Effector memory CD8-positive, alpha-beta T cell (primary cell): ENCODE measurements at places on chromosomes 1 and 21.

DNA sequence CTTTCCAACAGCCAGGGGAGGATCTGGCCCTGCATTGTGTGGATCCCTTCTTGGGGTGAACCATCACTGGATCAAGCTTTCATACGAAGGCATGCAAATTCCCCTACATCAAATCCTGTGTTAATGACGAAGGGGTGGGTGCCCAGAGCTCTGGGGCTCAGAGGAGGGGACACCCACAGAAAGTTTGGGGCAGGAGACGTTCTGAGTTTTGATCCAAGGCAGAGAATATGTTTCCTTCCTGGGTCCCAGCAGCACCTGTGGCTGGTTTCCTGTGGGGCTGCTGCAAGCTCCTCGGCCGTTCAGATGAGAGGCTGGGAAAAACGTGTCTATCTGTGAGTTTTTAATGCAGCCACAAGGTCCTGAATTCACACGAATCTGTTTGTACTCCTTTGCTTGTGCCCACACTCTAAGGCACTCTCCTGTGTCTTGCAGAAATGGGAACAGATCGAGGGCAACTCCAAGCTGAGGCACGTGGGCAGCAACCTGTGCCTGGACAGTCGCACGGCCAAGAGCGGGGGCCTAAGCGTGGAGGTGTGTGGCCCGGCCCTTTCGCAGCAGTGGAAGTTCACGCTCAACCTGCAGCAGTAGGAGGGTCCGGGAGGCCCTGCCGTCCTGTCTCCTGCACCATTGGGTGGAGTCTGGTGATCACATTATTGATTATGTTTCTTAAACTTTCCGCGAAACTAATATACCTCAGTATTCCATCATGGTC is 147.1 kb downstream of the PGBD5 start:
- DNase-seq = no peak

DNA sequence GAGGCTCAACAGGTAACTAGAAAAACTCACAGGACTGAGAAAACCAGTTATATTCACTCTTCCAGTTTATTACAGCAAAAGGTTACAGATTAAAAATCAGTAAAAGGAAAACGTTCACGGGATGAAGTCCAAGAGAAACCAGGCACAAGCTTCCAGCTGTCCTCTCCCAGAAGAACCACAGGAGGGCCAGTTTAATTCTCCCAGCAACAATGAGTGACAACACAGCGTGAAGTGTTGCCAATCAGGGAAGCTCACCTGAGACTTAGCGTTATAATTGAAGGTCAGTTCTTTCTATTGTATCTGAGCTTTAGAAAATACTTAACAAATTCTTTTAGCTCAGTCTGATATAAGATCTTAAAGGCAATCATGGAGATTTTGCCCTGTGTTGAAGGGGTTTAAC is 65.2 kb upstream of the TNR start:
- DNase-seq = no peak

DNA sequence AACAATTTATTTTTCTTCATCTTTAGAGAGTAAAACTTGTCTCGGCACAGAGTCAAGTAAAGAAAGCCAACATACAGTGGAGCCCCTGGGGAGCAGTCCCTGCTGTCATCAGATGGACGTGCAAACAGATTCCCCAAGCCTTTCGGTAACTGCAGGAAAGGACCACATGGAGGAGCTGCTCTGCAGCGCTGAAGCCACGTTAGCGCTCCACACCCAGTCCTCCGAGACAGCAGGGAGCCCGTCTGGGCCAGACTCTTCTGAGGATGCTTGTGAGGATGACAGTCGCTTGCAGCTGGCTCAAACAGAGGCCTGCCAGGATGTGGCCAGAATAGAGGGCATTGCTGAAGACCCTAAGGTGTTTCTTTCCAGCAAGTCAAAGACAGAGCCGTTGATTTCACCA is 77.1 kb upstream of the SCCPDH start:
- no peak for DNase-seq

GRCh38 chr1:216883518-216883917 is 160.3 kb upstream of the ESRRG start:
- no peak for DNase-seq

DNA sequence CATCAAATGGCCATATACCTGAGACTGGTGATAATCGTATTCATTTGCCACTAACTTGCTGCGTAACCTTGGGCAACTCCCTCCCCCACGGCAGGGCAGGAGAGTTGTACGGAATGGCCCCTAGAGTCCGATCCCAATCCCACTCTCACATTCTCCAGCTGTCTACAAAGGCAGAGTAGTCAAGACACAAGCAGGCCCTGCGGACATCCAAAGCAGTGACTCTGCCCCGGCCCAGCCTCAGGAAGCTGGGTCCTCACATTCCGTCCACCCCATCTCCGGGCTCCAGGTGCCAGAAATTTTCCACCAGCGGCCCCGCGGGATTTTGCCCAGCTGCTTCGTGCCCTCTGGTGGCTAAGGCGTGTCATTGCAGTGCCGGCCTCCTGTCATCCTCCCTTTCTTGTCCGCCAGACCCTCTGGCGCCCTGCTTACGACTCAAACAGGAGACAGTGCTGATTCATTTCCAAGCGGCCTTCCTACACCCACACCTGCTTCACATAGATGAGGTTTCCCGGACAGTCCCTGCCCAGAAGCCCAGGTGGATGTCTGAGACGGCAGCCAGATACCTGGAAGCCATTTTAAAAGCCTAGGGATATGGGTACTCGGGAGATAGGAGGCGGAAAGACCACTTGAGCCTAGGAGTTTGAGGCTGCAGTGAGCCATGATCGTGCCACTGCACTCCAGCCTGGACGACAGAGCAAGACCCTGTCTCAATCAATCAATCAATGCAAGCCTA is 2.9 kb upstream of the S100A2 start:
- peak; percentile 81 for DNase-seq

GRCh38 chr1:234918961-234919761 is 209.5 kb downstream of the TOMM20 start:
- no peak for DNase-seq

DNA sequence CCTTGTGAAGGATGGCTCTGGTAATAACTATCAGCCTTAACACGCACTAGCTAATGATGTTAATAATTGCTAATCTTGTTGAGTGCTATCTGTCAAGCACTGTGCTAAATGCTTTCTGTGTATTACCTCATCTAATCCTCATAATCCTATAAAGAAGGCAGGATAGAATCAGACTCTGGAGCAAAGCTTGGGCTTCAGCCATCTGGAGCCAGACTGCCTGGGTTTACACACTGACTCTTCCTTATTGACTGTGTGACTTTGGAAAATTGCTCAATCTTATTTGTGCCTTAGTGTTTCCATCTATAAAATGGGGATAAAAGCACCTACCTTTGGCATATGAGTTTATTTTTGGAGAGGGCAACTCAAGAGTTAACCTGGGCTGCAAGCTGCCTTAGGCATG is 216.1 kb downstream of the NUF2 start:
- no peak for DNase-seq

DNA sequence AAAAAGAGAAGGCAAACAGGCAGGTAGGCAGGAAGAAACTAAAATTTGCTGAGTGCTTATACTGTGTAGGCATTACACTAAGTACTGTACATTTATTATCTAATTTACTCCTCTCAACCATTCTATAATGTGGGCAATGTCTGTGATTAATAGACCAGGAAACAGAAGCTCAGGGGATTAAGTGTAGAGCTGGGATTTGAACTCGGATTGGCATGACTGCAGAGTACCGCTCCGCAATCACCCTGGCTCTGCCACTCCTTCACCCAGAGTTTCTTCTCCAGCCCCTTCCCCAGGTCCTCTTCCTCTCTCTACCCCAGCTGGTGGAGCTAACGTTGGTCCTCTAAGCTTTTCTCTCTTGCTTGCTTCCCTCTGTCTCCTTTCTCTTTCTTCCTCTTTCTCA is 11.5 kb upstream of the S100A2 start:
- DNase-seq = no peak

- peak; percentile 36 for DNase-seq
Measured at GRCh38 chr1:109482791-109483671, 674 bp upstream of the ATXN7L2 start.

DNA sequence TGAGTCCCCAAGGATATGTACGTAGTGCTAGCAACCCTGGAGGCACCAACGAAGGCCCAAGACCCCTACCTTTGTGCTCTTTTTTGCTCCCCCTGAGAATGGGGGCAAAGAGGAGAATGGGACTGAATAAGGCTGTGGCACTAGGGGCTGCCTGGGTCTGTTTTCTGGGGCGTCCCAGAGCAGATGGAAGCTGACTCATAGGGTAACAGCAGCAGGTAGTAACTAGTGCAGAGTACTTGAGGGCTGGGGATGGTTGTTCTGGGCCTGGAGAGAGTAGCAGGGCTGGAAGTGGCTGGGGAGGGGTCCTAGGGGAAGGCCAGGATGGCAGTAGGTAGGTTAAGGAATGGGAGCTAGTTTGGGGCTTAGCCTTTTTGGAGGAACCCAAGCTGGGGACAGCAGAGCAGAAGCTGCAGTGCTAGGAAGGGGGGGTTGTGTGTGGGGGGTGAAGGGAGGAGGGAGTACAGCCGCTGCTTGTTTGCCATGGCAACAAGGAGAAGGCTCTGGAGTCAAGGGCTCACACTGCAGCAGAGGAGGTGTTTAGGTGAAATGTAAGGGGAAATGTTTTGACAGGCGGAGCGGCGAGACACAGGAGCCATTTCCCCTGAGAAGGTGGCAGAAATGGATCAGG is 1.8 kb downstream of the NCDN start:
- DNase-seq = no peak

- no peak for DNase-seq
Measured at GRCh38 chr1:156437037-156437867, 63.3 kb downstream of the MEF2D start.
